ENCODE measurements at places on chromosomes 7 and 10. TPM values are rescaled to one million over a fixed set of nuclear protein-coding genes. Genes with fewer than 3 reads are reported as not detected.

Gene SLC39A12
- total RNA-seq = not detected

Gene NAT16
- not detected for total RNA-seq

Gene MEOX2
- total RNA-seq = not detected

GRCh38 chr7:44372560-44373417, 47.4 kb upstream of the CAMK2B start:
- no peak for DNase-seq

GRCh38 chr7:96127746-96128145, 194.2 kb downstream of the SLC25A13 start:
- no peak for DNase-seq

DNA sequence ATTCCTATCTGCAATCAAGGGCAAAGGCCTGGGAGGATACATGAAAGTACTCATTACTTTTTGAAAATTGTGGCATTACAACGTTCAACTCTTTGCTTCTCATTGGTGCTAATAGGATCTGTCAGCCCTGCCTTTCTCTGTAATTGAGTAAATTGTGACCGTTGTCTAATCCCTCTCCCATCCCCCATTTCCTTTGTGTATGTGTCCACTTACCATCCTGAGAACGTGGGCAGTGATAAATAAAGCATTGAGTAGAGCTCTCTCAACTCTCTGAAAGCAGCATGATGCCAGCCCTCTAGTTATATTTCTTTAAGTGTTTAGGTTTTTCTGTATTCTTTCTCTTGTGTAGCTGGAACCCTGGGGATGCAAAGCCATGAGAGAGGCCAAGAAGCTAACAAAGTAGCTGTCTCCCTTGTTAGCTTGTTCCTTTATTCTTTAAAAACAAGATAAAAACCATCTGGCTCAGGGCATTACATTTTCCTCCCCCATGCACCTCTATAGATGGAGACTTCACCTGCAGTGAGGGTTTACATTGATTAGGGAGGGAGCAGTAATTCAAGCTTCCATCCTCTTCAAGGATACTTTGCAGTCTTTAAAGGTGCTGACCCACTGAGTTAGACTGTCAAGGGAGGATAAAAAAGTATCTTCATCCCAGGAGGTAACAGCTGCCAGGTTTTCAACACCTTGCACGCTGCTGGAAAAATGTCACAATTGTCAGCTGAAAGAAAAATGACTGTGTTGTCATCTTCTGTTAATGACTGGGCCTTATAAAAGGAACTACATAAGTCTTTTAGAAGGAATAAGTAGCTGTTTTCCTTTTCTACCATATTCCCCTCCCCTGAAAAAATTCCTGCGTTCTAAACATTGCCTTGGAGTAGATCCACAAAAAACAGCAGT, 112.3 kb downstream of the BTRC start:
- DNase-seq = no peak

DNA sequence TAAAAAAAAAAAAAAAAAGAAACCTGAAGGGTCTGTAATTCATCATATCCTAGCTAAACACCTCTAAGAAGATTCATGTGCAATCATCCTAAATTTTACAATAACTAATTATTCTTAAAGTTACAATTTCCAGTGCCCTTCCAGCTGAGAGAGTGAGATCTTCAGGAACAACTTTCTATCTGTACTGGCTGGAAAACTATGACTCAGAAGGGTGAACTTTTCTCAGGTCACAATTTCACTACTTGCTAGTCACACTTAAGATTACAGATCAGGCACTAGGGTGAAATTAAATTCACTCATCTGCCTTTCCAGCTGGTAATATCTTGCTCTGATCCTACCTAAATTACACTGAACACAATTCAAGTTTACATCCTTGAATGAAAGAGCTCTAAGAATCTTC, 158.8 kb downstream of the ANK3 start:
- DNase-seq = no peak

GRCh38 chr7:45967591-45968157, 46.6 kb upstream of the IGFBP3 start:
- no peak for DNase-seq

- DNase-seq = peak; percentile 57
Measured at GRCh38 chr7:35727571-35727970, 32.6 kb upstream of the HERPUD2 start.

DNA sequence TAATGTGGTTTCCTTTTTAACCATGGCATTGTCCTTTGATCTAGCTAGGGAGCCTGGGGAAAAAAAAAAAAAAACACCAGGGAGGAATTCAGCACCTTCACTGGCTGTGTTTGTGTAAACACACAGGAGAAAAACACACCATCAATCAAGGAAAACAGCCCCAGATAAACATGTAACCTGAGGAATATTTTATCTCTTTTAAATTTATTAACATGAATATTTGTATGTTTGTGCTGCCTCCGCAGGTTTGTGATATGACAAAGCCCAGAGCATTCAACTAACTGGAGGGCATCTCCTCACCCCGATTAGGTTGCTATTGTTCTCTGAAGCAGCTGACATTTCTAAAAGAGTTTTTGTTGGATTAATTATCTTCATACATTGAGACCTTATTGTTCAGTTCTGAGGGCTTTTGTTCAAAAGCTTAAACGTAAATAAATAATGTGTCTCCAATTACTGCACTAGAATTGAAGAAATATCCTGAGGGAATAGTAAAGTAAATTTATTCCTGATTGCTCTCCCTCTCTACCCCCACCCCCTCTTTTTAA, 89.4 kb upstream of the SEMA3E start:
- DNase-seq = no peak

GRCh38 chr10:89426230-89426868, 12.0 kb downstream of the IFIT5 start:
- DNase-seq = no peak

DNA sequence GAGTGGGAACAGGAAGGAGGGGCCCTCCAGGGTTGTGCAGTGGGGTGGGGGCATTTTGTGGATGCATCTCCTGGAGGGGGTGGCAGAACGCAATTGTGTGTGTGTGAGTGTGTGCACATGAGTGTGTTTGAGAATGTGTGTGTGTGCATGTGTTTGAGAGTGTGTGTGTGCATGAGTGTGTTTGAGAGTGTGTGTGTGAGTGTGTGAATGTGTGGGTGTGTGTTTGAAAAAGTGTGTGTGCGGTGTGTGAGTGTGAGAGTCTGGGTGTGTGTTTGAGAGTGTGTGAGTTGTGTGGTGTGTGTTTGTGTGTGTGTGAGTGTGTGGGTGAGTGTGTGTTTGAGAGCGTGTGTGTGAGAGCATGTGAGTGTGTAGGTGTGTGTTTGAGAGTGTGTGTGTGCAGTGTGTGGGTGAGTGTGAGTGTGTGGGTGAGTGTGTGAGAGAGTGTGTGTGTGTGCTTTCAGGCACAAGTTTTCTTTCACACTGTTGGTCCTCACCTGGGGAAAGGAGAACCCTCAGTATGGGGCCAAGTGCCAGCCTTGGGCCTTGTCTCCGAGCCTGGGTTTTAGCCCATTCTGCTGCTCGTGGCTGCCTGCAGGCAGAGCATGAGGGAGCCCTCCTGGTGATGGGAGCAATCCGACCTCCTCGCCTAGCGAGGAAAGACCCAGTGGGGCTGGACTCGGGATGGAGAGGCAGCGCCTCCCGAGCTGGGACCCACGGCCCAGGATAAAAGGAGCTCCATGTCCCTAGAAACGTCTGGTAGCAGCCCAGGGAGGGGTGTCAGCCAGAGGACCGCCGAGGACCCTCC, 35.6 kb downstream of the CDH23 start:
- no peak for DNase-seq

DNA sequence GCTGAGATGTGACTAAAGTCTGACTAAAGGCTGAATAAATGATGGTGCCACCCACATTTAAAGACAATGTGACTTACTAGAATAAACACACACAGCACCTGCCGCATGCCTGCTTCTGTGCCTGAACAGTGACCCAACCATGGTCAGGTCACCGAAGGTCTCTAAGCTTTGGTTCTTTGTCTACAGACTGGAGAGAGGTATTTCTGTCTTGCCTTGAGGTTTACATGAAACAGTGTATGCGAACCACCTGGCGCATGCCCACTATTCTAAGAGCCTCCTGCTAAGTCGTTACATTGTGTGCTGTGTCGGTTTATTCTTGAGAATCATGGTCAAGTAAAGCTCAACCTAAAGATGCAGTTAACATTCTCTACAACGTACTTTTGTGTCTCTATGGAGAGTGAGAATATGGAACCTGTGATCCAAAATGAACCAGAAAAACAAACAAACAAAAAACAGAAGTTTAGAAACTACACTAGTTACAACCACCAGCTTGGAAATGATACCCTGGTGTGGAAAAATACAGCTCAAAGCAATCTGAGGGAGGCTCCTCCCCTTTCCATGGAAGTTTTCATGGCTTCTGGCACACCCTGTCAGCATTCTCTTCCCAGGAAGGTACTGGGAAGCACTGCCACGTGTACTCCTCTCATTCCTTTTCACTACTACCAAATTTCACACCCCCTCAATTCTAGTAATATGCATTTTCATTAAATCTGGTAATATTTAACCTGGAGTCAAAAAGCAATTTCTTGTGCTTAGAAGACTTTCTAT, 40.0 kb downstream of the VOPP1 start:
- DNase-seq = peak; percentile 46

- DNase-seq = no peak
Measured at GRCh38 chr10:130500261-130501000, 364.2 kb downstream of the GLRX3 start.

DNA sequence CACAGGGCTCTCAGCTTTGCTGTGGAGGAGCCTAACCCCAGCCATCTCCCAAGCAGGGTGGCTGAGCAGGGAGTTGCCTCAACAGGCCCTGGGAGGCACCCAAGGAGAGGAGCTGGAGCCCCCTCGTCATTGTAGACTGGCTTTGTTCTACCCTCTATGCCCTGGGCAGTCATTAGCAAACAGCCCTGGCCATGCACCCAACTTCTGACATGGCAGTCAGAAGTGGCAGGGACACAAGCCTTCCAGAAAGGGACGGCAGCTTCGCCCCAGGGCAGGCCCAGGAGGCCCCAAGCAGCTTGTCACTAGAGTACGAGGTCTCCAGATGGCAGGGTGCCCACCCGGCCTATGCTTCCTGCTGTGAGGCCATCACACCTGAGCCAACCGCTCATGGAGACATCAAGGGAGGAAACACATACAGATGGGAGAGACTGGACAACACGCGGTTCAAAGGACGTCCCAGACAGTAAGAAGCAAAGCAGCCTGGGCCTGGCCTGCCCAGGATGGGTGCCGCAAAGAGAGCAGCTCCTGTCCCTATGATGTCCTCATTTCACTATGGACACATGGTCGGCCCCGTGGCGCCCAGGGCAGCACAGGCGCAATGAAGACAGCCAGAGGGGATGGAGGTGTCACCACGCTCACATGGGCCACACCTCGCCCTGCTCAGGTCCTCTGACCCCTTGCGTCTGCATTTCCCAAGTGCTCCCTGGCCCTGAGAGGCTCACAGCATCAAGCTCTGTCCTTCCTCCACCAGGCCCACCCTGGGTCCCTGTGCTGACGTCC, 190.9 kb upstream of the CXCL12 start:
- DNase-seq = no peak

DNA sequence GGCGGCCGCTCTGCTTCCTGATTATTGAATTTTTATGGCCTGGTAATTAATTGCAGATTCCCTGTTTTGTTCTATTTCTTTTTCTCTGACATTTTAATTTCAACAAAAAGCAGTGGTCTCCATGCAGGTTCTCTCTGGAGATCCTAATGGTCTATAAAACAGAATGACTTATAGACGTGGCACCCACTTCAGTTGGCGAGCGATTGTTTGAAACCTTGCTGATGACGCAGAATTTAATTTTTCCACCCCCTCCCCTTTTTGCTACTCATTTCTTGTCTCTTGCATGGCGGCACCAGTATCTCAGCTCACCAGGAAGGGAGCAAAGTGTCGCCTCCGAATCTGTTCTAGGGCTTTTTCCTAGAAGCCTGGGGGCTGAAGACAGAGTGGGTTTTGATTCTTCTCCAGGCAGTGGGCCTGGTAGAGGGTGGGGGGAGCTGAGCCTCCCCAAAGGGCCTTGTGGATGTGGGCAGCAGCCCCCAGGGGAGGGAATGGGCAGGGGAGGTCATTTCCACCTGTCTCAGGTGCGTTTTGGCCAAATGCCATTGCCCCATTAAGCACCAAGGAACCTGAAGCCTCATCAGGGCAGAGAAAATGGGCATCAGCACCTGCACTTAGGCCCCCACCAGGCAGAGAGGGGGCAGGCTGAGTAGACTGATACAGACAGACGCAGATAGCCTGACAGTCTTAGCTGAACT, 3.5 kb upstream of the COMTD1 start:
- no peak for DNase-seq

Measured in activated T-cell treated with anti-CD3 and anti-CD28 coated beads, Interleukin-2, amount 50 U/mL, for 72 hours (primary cell).